ENCODE measurements at places on chromosomes 7 and 10.

- no peak for DNase-seq
Measured at GRCh38 chr7:134685250-134685649, 38.6 kb downstream of the BPGM start.

- DNase-seq: no peak
Measured at GRCh38 chr7:92076509-92076908, 57.8 kb downstream of the CYP51A1 start.

- DNase-seq: no peak
Measured at GRCh38 chr10:21061982-21062381, 164.9 kb upstream of the NEBL start.

DNA sequence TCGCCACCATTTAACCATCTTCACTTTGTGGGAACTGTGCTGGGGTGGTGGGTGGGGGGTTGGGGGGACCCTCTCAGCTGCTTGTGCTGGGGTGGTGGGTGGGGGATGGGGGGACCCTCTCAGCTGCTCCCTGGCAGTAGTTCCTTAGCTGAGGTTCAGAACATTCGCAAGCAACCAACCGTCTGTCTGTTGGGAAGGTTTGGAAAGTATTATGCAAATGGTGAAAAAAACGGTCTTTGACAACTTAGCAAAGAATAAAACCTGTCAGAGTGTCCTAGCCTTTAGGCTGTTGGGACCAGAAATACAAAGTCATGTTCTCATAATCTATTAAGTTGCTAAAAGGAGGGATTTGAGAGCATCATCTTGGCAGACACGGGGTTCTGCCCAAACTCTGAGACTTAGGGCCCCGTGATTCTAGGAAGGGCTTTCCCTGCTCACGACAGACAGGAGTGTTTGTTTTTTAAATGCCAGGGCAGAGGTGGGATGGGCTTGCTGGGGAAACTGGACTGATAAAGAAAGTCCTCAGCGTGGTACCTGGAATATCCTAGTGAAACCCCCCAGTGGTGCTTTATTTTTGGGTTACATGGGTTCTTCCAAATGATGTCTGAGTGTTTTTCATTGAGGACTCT is 14.1 kb upstream of the SRGN start:
- DNase-seq: no peak

- DNase-seq: no peak
Measured at GRCh38 chr7:45035893-45036292, 35.9 kb downstream of the CCM2 start.

- no peak for DNase-seq
Measured at GRCh38 chr10:74262856-74263255, 111.8 kb downstream of the ADK start.

DNA sequence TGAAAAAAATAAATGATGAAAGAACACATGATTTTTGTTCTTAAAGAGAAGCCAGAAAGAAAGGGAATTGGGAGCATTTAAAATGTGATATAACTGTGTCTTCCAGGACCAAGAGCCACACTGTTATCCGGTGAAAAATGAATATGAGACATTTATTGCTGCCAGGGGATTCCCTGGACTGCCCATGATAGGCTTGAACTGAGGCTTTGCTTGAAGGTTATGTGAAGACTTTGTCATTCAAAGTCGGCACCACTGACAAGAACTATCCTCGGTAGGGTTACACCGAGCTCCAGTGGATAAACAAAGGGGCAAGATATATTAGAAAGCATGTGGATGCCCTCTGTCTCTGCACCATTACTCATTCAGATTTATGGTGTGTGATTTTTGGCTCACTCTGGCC is 125.4 kb upstream of the MINDY3 start:
- no peak for DNase-seq

- no peak for DNase-seq
Measured at GRCh38 chr10:65040796-65041195, 1519.6 kb downstream of the REEP3 start.

DNA sequence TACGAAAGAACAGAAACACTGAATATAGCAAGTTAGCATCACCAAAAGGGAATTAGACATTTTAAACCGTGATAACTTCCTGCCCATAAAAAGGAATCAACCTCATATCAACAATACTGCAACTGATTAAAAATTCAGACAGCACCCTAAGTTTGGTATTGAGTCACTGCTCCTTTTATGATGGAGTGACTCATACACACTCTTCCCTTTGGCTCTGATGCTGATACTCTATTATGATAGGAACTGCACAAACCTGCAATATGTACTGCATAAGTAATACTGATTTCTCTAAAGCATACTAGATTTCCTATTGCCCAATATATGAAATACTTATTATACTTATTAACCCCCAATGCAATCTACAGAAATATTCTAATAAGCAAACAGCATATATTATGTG is 118.7 kb downstream of the PARD3 start:
- no peak for DNase-seq

Measured in ovary (tissue), 10 donors.